ENCODE measurements at places on chromosomes 13 and 19. TPM values are rescaled to one million over a fixed set of nuclear protein-coding genes. Genes with fewer than 3 reads are reported as not detected.

The PET100 gene
- 106 TPM for total RNA-seq

DNA sequence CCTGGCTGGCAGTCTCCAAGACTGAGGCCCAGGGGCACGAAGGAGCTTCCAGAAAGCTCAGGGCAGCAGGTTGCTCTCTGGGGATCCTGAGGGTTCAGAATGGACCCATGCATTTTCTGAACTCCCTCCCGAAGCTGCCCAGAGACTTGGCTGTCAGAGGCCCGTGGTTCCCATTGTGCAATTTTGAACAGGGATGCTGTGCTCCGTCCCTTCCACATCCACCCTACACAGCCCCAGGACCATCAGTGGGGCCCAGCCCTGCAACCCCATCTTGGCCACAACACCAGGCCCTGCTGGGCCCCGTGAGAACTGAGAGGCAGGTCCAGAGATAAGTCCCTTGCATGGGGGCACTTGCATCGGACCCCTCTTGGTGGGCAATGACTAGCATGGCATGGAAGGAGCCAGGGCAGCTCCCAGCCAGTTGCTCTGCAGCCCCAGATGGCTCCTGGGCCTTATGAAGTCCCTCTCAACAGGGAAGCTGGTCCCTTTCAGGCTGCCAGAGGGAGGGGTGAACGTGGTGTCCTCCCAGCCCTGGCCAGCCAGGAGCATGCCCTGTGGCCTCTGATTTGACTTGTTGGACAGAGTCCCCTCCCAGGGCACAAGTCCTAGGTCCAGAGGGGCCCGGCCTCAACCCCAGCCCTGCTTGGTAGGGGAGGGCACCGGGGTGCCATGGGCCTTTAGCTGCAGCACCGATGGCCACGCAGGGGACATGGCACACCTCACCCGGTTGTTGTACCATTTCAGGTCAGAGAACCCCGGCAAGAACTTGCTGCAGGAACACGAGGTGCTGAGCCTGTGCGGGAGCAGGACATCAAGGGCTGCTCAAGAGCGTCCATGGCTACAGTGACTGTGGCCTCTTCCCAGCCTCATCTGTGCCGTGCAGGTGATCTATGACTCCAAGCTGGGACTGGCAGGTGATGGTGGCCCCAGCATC is 17.3 kb upstream of the ZNF14 start:
- H3K36me3 ChIP-seq, result no peaks in the 10 kb centered on the region
- no peaks in the 10 kb centered on the region for H3K4me1 ChIP-seq
- no peak for DNase-seq
- no peaks in the 10 kb centered on the region for H3K27me3 ChIP-seq

GRCh38 chr13:99564386-99564785 is 63.1 kb downstream of the TM9SF2 start:
- DNase-seq, result no peak
- no peak overlapping the region for H3K4me3 ChIP-seq
- H3K27me3 ChIP-seq, result no peaks in the 10 kb centered on the region
- no peak overlapping the region for H3K27ac ChIP-seq
- H3K4me1 ChIP-seq, result peaks cover 6% of the 10 kb centered on the region
- H3K36me3 ChIP-seq, result peaks cover 33% of the 10 kb centered on the region

DNA sequence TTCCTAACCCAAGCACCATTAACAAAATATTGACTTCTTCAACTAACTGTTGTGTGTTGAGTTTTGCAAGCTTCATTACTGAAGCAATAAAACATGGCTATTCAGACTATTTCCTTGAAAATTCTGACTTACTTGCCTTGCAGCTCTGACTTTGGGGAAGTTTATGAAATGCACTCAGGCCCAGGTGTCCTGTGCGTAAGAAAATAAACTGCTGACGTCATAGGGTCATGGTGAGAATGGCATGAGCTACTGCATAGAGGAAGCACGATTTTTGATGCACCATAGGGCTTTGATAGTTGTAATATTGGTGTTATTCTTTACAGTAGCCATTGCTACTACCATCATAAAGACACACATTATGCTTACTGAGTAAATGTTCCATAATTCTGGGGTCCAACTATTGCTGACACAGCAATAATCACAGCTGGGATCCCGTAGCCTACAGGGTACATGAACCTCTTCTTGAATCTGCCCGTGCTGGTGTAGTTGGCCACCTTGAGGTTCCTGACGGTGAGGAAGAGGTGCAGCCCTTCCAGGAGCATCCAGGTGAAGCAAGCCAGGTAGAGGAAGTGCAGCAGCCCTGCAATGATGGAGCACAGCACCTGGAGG is 57.9 kb downstream of the MBD3L2B start:
- no peak overlapping the region for H3K4me3 ChIP-seq
- no peaks in the 10 kb centered on the region for H3K4me1 ChIP-seq
- no peak overlapping the region for H3K27ac ChIP-seq

GRCh38 chr13:33014291-33014690 is 1.9 kb upstream of the KL start:
- H3K36me3 ChIP-seq, result no peaks in the 10 kb centered on the region
- no peak overlapping the region for H3K4me3 ChIP-seq
- DNase-seq, result no peak
- peaks cover 10% of the 10 kb centered on the region for H3K4me1 ChIP-seq
- H3K27ac ChIP-seq, result no peak overlapping the region
- H3K27me3 ChIP-seq, result peaks cover 13% of the 10 kb centered on the region

DNA sequence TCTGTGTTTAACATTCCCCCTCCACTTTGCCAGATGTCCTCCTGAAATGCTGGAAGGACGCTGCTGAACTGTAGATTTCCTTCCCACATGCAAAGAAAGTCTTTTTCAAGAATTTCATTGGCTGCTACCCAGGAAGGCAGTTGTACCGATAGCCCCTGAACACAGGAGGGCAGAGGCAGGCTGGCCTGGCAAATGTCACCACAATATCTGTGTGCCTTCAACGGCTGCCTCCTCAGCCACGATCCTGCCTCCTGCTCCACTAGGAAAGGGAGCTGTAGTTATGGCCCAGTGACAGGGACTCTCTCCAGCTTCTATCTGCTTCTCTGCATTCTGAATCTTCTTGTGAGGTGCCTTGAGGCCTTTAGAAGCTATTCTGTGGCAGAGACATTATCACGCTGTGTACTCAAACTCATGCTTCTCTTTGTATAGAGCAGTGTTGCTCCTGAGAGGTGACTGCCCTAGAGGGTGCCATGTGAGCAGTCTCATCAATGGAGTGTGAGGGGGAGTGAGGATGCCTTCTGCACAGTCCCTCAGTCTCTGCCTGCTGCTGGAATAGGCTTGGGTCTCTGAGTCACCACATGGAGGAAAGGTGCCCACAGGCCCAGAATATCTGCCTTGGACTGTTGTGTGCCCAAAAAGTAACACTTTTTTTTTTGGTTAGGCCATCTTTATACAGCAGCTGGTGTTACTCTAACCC is 279.8 kb downstream of the DNAJC15 start:
- no peaks in the 10 kb centered on the region for H3K36me3 ChIP-seq
- DNase-seq, result no peak
- no peaks in the 10 kb centered on the region for H3K4me1 ChIP-seq
- no peak overlapping the region for H3K4me3 ChIP-seq
- no peak overlapping the region for H3K27ac ChIP-seq

DNA sequence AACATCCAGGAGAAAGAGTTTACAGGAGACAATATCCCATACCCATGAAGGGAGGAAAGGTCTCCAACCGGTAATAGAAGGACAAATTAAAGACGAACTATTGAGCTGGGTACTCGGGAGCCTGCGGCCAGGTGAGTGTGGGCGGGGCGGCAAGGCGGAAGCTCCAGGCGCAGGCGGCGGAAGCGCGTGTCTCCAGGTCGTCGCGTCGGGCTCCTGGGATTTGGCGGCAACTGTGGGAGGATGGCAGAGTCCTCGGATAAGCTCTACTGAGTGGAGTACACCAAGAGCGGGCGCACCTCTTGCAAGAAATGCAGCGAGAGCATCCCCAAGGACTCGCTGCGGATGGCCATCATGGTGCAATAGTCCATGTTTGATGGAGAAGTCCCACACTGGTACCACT is 21.6 kb upstream of the ANKRD10 start:
- no peaks in the 10 kb centered on the region for H3K4me1 ChIP-seq
- no peaks in the 10 kb centered on the region for H3K36me3 ChIP-seq
- no peak overlapping the region for H3K27ac ChIP-seq
- peaks cover 4% of the 10 kb centered on the region for H3K27me3 ChIP-seq
- H3K4me3 ChIP-seq, result no peak overlapping the region

DNA sequence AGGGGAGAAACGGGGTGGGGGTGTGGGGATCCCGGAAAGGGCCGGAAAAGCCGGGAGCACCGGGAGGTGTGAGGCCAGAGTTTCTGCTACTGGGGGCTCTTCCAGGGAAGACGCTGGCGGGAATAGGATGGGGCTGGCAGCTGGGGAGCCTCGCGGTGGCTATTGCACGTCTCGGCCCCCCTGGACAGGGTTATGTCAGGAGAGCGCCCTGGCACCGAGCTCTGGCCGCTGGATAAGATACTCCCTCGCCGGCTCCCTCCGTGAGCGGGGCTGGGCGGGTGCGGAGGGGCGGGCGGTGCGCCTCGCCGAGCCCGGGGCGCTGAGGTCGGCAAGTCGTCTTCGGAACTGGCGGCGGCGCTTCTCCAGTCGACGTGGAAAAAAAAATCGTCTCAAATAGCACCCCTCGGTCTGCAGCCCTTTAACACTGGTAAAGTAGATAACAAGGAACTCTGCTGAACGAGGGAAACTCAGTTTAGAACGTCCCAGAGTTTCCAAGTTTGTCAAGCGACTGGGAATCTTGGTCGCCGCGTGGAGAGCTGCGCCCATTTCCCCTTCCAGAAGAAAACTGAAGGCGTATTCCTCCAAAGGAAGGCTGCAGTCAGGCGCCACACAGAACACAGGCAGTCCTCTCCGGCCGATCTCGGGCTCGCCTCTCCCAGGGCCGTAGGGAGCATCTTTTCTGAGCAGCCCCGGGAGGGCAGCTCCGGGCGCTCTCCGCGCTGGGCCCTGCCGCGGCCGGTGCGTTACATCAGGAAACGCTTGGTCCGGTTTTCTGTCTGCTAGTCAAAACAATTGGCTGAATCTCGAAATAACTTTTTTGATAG is 115.1 kb downstream of the KCNRG start:
- H3K36me3 ChIP-seq, result no peaks in the 10 kb centered on the region
- no peak overlapping the region for H3K27ac ChIP-seq
- peaks cover 55% of the 10 kb centered on the region for H3K4me1 ChIP-seq
- DNase-seq, result peak; percentile 38
- H3K4me3 ChIP-seq, result peak overlapping the region; percentile 24

All from natural killer cell (primary cell).